ENCODE measurements at places on chromosomes 5 and 9. TPM values are rescaled to one million over a fixed set of nuclear protein-coding genes. Genes with fewer than 3 reads are reported as not detected.

Gene GPRIN1
- polyA plus RNA-seq: 4.4 TPM

Gene TOR2A
- polyA plus RNA-seq: 2.3 TPM

Gene KIF4B
- polyA plus RNA-seq: not detected

Gene LRRTM2
- not detected for polyA plus RNA-seq

Gene ZNF354B
- 8.6 TPM for polyA plus RNA-seq

Gene TMOD1
- polyA plus RNA-seq: not detected

Gene TMEM215
- polyA plus RNA-seq: not detected

All from keratinocyte (primary cell).